NCI-H2107 (cell line): ENCODE measurements at places on chromosomes 5 and 9.
A peak's percentile ranks its signal among the peaks of the same experiment; 100 is the strongest.

GRCh38 chr5:107876261-107876660 lies 205.5 kb upstream of the EFNA5 start:
- no peak for DNase-seq

DNA sequence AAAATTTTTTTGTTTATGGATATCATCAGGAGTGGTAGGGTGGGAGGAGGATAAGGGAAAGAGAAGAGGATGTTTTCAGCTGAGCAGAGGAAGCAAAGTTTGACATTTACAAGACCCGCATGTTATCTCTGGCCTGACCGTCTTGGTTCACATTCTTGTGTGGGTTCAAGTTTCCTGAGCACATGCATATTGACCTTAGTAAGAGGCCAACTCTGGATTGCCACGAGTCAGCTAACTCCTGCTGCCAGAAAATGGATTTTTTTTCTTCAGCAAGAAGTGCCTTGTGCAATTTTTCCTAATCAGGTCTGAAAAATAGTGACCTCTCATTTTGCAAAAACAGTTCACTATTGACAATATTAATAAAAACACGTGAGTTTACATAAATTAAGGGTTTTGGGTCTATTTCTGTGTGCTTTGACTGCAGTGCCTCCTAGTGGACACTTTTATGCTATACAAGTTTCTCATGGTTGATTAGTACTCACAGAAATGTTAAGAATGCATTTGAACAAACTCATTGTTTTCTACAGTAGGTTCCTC lies 27.1 kb upstream of the BASP1 start:
- no peak for DNase-seq

DNA sequence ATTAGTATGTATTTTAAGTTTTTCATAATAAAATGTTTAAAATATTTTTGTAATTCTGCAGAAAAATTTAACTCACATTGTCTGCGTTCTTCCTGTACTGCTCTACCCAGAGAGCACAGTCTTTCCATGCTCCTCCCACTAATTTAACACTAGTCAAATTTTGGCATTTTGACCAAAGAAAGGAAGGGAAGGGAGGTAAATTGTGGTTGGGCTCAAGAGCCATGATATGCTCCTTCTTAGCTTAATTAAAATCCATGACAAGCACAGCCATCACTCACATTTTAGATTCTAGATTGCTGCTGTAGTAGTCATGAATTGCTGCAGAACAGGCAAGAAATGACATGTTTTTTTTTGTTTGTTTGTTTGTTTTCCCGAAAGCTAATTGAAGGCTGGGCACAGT lies 98.4 kb downstream of the NLN start:
- no peak for DNase-seq

DNA sequence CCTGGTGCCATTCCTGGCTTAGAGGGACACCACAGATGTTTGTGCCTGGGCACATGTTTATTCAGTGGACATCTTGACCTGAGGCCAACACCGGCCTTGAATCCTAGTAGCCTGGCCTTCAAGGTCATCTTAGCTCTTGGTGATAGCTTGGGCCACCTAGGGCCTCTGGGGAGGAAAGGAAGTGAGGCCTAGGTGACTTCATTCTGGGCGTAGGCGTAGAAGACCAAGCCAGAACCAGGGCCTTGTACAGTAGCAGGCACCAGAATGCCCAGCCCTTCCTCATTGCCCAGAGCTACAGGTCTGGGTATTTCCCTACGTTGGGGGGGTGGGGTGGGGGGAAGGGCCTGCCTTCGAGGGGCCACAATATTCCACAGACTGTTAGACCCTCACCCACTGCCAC lies 33.8 kb downstream of the WNK2 start:
- DNase-seq, result no peak

DNA sequence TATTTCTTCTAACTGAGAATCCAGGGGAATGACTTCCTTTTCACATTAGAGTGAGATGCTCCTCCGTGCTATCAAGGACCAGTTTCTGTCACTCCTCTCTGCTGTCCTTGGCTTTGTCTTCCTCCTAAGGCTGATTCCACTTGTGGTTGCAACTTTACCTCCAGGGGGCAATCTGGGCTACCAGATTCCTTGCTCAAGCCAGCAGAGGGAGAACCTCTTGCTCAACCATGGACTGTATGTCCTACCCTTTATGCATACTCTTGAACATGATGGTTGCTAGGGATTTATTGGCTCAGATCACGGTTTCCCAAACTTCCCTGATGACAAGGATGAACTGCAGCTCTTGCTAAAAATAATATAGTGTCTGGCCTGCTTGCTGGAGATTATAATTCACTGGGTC lies 24.0 kb downstream of the NNT start:
- DNase-seq, result no peak

DNA sequence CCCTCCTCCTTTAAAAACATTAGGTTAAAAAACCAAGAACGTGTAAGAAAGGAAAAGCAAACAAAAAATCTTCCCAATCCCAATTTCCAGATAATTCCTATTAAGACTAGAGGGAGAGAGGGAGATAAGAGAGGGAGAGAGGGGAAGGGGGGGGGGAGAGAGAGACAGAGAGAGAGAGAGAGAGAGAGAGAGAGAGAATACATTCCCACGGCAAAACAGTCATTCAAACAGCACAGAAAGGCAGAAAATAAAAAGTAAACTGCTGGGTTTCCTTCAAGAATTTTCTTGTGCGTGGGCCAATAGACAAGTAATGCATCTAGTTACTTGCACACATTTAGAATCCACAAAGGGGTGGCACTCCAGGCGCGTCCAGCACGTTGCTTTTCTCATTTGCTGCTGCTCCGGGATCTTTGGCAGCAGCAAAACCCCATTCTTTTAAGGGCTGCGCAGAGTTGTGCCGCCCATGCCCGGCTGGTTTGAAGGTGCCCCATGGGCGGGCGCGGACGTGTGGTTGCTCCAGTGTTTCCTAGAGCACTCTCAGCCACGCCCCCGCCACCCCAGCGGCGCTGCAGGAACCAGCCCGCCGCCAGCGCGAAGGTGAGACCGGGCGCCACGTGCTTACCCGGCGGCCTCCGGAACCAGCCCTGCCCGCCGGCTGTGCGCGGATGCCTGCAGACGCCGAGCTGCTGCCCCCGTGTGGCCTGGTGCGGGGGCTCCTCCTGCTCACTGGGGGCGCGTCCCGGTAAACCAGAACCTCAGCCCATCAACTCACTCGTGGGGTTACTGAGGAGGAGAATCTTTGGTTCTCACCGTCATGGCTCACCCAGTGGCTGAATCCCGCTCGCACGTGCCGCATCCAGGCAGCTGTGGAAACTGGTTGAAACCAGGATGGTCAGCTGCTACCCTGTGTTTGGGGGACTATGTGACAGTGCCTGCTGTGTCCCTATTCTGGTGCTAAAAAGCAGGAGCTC lies 44.6 kb downstream of the STC2 start:
- peak; percentile 11 for DNase-seq

DNA sequence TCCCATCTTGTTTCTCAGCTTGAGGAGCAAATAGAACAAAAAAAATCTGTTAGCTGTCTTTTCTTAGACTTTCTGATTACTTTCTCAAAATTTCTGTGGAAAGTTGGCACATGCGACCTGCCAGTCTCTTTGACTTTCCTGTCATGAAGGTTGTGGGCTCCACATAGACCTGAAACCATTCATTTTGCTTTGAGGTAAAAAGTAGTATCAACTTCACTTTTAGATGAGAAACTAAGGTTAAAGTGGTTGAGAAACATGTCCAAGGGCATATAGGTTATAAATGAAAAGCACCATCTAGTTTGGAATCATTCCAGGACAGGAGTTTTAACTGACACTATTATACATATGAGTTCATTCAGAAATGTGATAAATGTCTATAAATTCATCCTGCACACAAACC lies 42.7 kb downstream of the ST8SIA4 start:
- DNase-seq, result no peak

DNA sequence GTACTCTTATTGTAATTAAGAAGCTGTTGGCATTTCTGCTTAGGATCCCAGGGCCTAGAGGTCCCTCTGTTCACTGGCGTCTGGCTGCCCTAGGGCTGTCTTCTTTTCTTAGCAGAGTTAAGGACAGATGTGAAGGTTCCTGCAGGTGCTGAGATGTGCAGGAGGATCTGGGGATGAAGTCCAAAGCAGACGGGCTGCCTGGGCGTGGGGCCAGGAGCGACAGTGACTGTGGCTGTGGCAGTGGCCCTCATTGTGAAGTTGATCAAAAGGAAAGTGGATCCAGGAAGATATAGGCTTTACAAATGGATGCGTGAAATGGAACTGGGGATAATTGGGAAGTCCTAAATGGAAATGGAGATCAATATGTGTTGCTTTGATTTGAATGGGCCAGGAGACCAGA lies 19.1 kb upstream of the SH3PXD2B start:
- DNase-seq, result no peak

- no peak for DNase-seq
These were observed 302.7 kb downstream of the PLK2 start for GRCh38 chr5:58156973-58157701.

GRCh38 chr5:123033157-123033671 lies 3.3 kb downstream of the PPIC start:
- DNase-seq, result no peak
